ENCODE measurements at places on chromosomes 16 and 17.

GRCh38 chr16:84791501-84791900 is 28.3 kb upstream of the CRISPLD2 start:
- DNase-seq = no peak

GRCh38 chr16:27611340-27611739 is 61.4 kb downstream of the KATNIP start:
- no peak for DNase-seq

- DNase-seq = no peak
These were observed 8.0 kb upstream of the CPPED1 start for GRCh38 chr16:12811441-12812383.

- no peak for DNase-seq
These were observed 7.7 kb upstream of the ITPRIPL2 start for GRCh38 chr16:19105891-19106624.

DNA sequence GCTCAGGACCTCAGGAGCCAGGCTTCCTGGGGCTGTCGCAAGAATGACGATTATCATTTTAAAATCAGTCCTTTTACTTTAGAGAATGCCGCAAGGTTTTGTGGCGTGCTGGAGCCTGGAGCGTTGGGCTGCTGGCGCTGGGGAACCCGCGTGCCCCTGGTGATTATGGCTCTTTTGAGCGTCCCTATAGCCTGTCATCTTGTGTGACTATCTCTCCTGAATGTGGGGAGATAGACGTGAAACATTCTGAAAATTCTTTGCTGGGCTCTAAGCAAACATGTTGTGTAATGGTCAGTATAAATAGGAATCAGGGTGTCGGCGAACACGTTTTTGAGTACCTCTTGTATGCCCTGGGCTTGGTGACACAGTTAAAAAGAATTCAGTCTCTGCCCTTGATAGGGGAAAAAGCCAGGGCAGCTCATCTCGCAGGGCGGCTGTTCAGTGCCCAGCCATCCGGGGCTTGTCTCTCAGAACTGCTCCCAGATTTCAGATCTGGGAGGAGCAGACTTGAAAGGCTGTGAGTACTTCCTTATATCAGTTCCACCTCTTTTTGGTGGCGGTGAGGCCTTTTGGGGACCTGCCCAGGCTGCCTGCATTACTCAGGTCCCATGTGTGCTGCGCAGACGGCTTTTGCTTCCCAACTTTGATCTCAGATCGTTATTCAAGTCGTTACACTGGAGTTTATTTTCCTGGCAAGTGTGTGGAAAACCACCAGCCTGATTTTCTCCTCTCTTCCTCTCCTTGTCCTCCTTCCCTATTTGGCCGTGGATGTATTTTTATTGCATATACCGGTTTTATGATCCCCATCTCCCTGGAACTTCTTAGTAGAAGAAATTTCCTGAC is 973 bp downstream of the SLC7A6 start:
- DNase-seq = no peak

DNA sequence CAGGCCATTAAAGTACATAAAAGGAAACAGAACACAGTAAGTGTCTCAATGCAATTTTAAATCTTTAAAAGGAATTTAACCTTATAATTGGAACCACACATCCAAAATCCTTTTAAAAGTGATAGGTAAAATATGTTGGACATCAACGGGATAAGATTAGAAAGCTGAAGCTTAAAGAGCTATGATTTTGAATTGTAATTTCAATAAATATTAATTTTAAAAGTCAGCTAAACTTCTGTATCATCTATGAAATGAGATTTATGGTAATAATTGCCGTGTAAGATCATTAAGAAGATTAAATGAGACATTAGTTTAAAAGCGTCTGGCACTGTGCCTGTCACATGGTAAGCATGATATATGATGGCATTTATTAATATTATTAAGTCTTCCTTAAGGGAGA is 31.3 kb downstream of the CCDC42 start:
- DNase-seq = no peak

DNA sequence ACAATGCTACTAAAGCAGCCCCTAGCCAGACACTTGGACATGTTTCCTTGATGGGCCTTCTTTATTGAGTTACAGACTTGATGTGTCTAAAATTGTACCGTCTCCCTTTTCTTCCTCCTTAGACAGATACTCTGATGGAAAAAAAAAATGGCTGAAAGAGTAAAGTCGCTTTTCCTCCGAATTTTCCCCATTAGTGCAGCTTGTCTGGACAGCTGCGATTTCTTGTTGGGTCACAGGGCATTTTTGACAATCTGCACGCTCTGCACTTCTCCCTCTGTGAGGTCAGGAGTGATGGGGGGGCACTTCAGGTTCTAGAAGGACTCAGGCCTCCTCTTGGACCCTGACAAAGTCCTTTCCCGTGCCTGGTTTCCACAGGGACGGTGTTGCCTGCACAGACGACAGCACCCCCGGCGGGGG is 968 bp upstream of the PRKAR1A start:
- no peak for DNase-seq

GRCh38 chr17:79812353-79813258 is 15.7 kb upstream of the CBX8 start:
- no peak for DNase-seq

DNA sequence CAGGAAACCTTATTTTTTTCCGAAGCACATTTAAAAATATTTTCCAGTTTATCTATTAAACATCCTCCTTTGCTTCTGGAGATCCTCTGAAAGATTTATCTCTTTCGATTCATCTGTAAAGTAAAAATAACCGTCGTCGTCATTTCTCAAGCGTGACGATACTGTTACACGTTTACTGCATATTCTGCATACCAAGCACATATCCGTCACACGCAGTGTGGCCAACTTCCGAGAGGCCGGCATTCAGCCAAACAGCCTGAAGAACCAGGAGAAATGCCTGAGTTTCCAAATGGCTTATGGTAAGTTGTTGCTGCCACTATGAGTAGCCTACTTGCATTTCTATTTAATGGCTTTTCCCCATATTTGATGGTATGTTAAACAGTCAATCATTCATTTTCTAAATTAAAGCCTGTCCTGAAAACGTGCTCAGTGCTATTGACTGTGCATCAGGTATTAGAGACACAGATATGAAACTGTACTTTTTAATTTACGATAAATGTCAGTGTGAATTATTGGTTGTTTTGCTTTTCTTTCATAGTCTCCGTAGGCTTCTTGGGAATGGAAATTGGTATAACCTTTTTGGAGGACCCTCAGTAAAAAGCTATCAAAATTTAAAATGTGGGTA is 275.7 kb downstream of the WWOX start:
- no peak for DNase-seq

DNA sequence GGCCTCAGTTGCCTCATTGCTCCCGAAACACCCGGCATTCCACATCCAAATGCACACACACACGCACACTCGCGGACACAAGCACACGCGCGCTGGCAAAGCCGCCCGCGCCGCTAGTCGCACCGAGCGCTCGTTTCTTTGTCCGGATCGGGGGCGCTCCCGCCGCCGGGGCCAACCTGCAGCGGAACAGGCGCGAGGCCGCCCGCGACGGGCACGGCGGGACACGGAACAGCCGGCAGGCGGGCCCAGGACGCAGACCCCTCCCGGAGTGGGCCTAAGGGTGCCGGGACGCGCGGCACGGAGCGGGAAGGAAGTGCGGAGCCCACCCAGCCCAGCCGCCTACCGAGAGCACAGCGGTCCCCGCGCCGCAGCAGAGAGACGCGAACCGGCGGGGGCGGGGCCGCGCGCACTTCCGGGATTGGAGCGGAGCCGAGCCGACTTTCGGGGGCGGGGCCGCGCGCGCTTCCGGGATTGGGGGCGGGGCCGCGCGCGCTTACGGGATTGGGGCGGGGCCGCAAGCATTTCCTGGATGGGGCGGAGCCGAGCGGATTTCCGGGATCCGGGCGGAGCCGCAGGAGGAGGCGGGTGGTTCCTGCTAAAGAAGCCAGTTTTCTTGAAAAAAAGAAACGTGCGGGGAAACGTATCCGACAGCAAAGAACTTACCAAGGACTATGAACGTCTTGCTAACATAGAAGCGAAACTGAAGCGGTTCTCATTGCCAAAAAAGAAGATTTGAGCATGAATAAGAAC is at the start of gene CYBC1:
CYBC1 (minus strand) TSS at position 396 of the 750 bp plus-strand sequence. CDS start 1,498 bp downstream, outside the sequence.
- peak; percentile 95 for DNase-seq

GRCh38 chr17:50469208-50469605 is 527 bp upstream of the CHAD start:
- no peak for DNase-seq

DNA sequence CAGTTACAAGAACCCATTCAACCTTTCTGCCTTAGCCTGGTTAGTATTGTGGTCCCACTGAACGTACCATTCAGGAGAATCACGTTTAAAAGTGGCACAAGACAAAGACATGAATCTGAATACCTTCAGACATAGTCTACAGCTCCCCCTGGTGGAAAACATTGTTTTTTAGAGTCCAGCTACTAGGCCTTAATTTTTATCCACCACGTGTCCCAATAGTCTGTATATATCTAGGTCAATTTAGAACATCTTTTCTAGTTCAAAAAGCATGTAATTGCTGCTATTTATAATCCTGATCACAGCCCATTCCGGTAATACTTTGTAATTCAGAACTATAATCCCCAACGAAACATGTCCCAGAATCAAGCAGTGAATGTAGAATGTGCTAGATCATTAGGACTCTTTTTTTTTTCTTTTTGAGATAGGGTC is 13.7 kb upstream of the GUCY2D start:
- no peak for DNase-seq

DNA sequence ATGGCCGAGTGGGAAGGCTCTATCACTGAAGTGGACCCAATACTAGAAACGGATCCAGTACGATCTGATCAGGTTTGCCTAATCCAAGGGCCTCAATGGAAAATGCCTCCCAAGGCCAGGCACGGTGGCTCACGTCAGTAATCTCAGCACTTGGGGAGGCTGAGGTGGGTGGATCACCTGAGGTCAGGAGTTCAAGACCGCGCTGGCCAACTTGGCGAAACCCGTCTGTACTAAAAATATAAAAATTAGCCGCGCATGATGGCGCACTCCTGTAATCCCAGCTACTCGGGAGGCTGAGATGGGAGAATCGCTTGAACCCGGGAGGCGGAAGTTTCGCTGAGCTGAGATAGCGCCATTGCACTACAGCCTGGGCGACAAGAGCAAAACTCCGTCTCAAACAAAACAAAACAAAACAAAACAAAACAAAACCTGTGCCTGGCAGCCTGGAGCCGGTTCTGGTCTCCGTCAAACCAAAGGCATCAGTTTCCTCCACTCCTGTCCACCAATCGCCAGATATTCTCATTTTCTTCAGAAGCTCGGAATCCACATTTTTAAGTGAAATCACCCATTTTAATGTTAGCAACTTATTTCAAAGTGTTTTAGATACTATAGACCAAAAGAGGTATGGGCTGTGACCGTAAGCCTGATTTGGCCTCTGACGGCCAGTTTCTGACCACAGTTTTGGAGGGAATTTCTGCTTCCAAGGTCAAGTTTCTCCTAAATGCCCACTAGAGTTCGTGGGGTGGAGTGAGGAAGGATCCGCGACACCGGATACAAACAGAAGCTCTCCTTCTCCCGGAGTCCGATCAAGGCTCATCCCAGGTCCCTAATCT is 664 bp downstream of the NQO1 start:
- DNase-seq = no peak

DNA sequence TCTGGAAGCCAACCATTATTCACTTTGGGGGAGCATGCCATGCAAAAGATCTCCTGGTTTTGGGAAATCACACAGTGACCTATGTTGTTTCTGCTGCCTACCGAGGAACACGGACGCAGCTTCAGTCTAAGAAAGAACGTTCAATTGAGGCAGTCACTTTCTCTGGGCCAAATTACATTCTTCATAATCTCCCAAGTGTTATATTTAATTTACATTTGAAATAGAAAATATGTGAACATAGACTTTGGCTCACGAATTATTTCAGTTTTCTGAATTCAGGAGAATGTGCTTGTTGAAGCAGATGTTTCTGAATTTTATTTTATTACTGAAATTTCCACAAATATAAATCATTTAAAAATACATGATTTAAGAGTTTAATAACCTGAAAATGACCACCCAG is 93.6 kb upstream of the KCNJ16 start:
- no peak for DNase-seq

DNA sequence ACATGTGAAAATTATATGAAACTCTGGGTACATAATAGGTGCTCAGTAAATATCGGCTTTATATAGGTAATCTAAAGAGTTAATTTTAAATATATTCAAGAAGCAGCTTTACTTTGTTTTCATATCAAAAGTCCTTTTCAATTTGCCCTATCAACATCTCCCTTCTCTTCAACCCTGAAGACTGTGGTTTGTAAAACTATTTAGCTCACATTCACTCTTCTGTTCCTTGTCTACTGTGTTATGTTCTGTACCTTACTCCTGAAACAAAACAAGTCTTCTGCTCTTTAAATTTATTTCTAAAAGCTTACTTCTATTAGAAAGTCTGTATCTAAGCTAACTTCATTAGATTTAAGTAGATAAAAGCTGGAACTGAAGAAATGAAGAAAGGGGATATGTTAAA is 301.7 kb upstream of the PMFBP1 start:
- no peak for DNase-seq

GRCh38 chr17:7673239-7673638 is 14.1 kb downstream of the TP53 start:
- DNase-seq = no peak

- no peak for DNase-seq
These were observed 21.8 kb upstream of the CACNG4 start for GRCh38 chr17:66942451-66943264.

GRCh38 chr17:29005936-29006511 is at the start of gene SEZ6:
Gene SEZ6 (minus strand): TSS chr17:29006033. CDS start chr17:29005869, 164 bp downstream.
- peak; percentile 63 for DNase-seq

DNA sequence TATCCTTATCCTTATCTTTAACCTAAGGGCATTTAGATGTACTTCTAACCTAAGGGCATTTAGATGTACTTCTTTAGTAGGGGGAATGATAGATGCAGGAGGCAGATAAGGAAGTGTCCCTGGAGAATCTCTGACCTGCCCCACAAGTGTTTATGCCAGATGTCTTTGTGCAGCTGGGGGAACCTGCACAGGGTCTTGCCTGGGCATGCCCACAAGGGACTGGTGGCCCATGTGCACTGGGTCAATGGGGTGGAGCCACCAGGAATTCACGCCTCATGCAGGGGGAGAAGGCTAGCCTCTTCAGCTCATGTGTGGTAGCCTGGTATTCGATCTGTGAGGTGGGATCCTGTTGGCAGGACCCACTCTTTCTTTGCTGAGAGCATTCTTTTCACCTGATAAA is 38.0 kb downstream of the CA10 start:
- DNase-seq = no peak

Measured in CD8-positive, alpha-beta T cell (primary cell).